ENCODE measurements at places on chromosomes 6 and 20.

DNA sequence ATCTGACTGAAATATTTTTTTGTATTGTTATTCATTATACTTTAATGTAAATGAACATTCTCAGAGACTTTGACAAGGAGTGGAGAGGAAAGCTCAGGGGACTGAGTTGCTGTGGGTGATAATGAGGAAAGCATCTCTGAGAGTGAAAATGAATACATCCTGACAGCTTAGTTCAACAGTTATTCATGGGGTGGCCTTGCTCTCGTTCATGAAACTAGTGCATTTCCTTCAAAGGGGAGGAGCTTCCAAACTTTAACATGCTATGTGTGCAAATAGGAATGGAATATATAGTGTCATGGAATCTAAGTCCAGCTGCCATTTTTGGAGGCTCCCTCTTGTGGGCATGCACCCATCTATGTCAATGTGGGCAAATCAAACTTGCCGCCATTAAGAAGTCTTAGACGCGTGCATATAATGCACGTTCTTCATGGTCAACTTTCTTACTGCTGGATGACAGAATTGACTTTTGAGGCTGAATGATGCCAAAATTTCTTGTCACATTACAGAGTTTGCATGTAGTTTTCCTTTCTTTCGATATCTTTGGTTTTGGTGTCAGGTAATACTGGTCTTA, 124.3 kb upstream of the TMEM170B start:
- no peak for DNase-seq

- DNase-seq: no peak
Observed at GRCh38 chr6:28522594-28523240, 3.0 kb upstream of the GPX5 start.

GRCh38 chr20:24096864-24097450, 108.4 kb upstream of the GGTLC1 start:
- no peak for DNase-seq

GRCh38 chr20:57335392-57335791, 5.8 kb downstream of the SPO11 start:
- DNase-seq: no peak

GRCh38 chr6:44157152-44157521, 1.5 kb upstream of the CAPN11 start:
- no peak for DNase-seq

- DNase-seq: peak; percentile 95
Observed at GRCh38 chr6:130223508-130223907, 757 bp upstream of the SAMD3 start.

DNA sequence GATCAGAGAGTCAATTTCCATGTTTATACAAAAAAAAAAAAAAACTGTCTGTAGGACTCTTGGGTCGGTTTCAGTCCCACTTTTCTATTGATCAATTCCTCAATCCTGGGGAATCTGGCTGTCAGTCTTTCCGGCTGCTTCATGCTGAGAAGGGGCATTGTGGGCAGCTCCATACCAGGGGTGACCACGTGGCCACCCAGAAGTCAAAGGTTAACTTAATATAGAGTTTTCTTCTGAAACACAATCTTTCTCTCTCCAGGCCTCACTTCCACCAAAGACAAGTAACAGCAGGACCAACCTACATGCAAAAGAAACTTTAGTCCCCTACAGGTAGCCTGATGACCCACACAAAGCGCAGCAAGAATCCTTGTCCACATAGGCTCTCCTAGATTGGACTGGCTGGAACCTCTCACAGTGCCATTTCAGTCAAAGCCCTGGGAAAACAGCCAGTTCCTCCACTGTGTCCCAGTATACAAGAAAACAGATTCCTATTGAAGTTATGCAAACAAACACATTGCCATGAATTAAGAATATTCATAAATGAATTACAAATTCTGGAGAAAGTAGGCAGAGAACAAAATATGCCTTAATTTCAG, 18.5 kb upstream of the SERPINB9 start:
- DNase-seq: no peak

DNA sequence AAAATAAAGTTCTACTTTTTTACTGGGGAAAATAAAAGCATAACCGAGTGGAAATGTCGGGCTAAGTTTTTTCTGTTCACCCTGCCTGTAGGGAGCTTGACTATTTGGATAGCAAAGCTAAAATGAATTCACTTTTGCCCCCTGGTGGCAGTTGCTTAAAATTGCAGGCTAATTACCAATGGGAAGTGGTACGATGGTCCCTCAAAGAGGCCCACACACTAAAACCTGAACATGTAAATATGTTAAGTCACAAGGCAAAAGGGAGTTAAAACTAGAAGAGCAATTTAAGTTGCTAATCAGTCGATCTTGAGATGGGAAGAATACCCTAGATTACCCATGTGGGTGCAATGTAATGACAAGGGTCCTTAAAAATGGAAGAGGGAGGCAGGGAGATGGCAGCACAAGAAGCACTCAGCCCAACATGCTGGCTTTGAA, 916 bp upstream of the SUN5 start:
- peak; percentile 52 for DNase-seq

DNA sequence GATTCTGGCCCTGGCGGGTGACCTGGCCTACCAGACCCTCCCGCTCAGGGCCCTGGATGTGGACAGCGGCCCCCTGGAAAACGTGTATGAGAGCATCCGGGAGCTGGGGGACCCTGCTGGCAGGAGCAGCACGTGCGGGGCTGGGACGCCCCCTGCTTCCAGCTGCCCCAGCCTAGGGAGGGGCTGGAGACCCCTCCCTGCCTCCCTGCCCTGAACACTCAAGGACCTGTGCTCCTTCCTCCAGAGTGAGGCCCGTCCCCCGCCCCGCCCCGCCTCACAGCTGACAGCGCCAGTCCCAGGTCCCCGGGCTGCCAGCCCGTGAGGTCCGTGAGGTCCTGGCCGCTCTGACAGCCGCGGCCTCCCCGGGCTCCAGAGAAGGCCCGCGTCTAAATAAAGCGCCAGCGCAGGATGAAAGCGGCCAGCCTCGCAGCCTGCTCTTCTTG, 868 bp upstream of the SLC2A4RG start:
- DNase-seq: no peak

DNA sequence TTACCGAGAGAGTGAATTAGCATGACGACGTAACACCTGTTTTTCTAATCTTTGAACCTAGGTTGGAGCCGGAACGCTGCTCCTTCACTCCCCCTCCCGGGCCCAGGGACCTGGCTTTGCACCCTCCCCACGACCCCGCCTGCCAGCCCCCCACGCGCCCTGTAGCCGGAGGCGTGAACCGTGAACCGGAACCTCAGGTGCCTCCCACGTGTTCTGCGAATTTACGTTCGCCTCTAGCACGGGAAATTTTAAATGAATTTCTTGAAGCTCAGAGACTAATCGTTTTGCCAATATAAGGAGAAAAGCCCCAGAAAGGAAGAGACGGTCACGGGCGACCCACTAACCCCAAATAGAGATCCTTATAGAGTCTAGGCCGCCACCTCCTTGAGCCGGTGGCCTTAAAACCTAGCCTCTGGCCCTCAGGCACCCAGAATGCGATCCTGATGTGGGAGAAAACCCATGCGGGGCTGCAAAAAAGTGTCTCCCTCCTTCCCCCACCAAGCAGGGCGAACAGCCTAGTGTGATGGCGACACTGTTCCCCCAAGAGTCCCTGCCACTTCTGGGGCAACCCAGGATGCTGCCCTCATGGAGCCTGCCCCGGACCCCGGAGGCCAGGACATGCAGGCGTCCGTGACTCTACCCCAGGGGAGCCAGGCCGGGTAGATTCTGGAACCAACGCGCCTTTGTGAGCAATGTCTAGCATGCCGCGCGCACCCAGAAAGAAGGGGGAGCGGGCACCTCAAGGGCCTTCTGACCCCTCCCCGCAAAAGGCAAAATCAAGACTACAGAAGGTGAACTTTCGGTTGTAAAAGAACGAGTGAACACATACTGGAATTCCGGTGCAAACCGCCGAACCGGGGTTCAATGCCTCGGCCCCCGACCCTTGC, 2.7 kb upstream of the SIM1 start:
- DNase-seq: no peak

GRCh38 chr6:18684343-18684742, 297.2 kb downstream of the RNF144B start:
- no peak for DNase-seq

DNA sequence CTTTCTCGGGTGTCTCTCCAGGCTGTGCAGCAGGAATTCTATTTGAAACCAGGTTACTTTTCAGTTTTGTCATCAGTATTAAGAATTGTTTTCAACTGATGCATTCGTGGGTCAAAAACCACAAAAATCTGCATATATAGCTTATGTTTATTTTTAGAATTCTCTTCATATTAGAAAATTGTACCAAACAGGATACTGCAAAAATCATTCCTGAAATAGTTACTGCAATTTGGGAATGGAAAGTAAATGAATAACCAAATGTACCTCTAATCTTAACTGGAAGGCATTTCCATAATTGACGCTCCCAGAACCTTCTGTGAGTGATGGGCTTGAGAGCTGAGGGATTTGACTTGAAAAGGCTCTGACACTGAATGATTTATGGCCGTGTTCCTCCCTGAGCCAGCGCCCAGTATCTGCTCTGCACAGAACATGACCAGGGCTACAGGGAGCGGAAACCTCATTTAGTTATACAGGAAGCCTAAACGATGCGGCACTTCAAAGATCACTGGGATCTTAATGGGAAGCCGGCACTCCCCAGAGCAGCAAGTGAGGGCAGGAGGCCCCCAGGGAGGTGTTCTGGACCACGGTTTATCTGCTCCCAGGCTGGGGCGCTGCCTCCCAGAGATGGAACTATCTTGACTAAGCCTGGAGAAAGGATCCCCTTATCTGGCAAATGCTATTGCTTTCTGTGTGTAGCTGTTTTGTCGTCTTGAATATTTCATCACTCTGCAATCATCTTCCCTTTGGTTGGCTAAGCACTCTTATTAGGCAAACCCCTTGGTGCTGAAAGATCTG, 446.0 kb downstream of the QKI start:
- DNase-seq: no peak

GRCh38 chr20:50919567-50919966, 11.7 kb downstream of the ADNP start:
- DNase-seq: no peak

DNA sequence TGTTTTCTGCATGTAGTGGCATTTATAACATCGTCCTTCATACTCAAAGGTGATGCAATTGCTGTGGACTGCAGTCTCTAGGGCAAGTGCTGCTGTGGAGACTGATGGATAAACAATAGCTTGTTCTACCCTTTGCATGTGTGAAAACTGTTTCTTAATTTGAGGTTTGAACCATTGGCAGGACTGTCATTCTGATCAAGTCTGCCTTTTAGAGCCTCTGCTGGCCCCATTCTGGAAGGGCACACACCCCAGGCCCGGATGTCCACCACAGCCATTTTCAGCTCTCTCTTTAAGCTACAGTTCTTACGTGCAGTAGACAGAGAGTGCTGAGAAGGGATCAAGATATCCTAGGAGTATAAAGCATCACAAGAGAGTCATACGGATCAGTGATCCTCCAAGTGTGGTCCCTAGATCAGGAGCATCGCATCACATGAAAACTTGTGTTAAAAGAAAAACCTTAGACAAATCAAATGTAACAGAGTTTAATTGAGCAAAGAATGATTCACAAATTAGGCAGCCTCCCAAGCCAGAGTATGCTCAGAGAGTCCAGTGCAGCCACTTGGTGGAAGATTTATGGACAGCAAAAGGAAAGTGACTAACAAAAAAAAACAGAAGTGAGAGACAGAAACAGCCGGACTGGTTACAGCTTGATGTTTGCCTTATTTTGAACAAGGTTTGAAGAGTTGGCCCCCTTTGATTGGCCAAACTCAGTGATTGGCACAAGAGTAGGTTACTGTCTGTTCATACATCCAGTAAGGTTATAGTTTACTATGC, 52.0 kb downstream of the FRK start:
- no peak for DNase-seq

GRCh38 chr20:41316602-41317545, 657 bp downstream of the ZHX3 start:
- DNase-seq: peak; percentile 39

DNA sequence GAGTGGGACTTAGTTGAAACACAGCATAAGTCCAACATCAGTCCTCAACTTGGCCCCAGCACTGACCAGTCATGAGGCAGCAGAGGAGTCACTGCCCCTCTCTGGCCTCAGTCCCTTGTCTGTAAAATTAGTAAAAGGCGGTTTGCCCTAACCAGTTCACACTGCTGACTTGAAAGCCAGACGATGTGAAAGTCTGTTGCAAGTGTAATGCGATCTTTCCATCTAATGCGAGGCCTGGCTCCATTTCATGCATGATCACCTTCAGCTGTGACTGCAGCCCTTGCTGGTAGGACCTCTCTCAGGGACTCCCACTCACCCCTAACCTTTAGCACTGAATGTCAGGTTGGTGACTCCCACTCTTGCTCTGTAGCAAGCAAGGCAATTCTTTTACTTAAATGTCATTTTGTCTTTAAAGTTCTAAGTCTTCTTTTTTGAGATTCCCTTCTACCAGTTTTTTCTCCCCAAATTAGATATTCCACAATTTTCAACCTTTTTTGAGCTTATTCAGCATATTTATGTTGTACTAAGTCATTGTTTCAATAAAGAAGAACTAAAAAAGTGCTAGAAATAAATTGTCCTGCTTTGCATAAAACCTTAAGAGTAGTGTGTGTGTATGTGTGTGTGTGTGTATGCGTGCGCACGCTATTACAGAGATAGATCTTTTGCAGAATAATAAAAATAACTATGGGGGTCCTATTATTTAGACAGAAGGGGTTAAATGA, 245.5 kb downstream of the PACRG start:
- DNase-seq: no peak

DNA sequence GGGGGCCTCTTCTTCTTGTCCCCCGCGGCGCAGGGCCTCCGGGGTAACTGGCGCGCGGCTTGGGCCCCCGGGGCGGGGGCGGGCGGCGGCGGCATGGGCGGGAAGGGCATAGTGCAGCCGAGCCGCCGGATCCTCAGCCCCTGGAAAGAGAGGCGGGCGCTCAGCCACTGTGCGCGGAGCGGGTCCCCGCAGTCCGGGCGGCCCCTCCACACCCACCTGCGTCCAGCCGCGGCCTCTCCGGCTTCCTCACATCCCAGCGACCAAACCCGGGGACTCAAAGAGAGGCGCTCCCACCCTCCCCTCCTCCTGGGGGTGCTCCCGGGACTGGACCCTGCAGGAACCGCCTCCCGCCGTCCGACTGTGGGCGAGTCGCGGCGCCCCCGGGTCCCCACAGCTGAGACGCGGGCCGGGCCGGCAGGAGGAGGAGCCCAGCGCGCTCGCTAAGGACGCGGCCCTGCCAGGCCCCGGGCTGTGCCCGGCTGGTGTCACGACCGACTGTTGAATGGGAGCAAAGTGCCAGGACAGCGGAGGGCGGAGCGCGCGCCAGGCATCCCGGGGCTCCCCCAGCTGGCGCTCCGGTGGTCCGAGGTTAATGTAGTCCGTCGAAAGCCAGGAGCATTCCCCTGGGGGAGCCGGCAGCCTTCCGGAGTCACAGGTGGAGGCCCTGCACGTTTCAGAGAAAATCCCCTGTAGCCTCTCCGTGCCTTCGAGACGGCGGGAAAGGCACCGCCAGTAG, at the start of gene PRR18:
PRR18 (minus strand) TSS at position 360 of the 736 bp plus-strand sequence; CDS start at position 110, 250 bp downstream.
- DNase-seq: no peak
